Activated CD4-positive, alpha-beta memory T cell treated with anti-CD3 and anti-CD28 coated beads, Interleukin-2, amount 10 ng/mL, durations not matched to agents 7 days and 5 days (primary cell): ENCODE measurements at places on chromosomes 7 and 10. TPM values are rescaled to one million over a fixed set of nuclear protein-coding genes. Genes with fewer than 3 reads are reported as not detected.

GRCh38 chr7:105788816-105789349, 87.5 kb downstream of the ATXN7L1 start:
- no peak overlapping the region for H3K27ac ChIP-seq
- H3K4me1 ChIP-seq, result no peaks in the 10 kb centered on the region
- peaks cover 17% of the 10 kb centered on the region for H3K27me3 ChIP-seq
- no peak overlapping the region for H3K4me3 ChIP-seq
- no peak for DNase-seq

DNA sequence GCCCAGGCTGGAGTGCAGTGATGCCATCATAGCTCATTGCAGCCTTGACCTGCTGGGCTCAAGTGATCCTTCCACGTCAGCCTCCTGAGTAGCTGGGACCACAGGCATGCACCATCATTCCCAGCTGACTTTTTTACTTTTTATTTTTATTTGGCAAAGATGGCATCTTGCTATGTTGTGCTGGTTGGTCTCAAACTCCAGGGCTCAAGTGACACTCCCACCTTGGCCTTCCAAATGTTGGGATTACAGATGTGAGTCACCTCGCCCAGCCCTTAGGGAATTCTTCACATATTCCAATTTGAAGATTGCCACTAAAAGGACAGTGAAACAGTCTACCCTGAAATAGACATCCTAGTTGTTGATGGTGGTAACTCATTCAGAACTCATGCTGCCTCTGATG, 27.7 kb downstream of the SUGCT start:
- no peaks in the 10 kb centered on the region for H3K4me1 ChIP-seq
- no peak overlapping the region for H3K27ac ChIP-seq
- no peak overlapping the region for H3K4me3 ChIP-seq
- peaks cover 1% of the 10 kb centered on the region for H3K27me3 ChIP-seq

Gene NME8
- not detected for total RNA-seq

Gene HYCC1
- total RNA-seq, result 105 TPM

Gene PDZD7
- total RNA-seq, result 1.9 TPM

GRCh38 chr7:40733578-40733977, 598.8 kb downstream of the SUGCT start:
- H3K27me3 ChIP-seq, result no peaks in the 10 kb centered on the region
- no peak overlapping the region for H3K27ac ChIP-seq
- peaks cover 4% of the 10 kb centered on the region for H3K4me1 ChIP-seq
- no peaks in the 10 kb centered on the region for H3K36me3 ChIP-seq

GRCh38 chr10:128058750-128059134, 67.5 kb downstream of the MKI67 start:
- H3K36me3 ChIP-seq, result peaks cover 70% of the 10 kb centered on the region

- H3K36me3 ChIP-seq, result no peaks in the 10 kb centered on the region
- H3K27ac ChIP-seq, result no peak overlapping the region
- H3K4me3 ChIP-seq, result no peak overlapping the region
- no peaks in the 10 kb centered on the region for H3K4me1 ChIP-seq
- no peak for DNase-seq
- no peaks in the 10 kb centered on the region for H3K27me3 ChIP-seq
Observed at GRCh38 chr10:127587668-127588365, 38.7 kb downstream of the NPS start.

DNA sequence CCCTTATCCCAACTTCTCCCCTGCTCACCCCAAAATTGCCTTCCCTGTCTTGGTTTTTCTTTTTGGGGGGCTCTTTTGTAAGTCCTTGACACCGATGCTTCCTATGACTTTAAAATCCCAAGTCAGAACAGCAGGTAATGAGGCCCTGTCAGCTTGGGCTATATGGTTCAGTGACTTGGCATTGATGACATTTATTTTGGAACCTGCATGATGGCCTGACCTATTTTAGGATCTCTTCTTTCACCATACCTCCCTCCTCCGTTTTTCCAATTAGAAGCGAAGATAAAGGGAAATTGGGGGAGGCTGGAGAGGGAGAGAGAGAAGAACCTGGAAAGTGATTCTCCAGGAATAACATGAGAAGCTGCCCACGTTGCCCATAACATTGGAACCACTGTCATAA, 424.9 kb upstream of the AUTS2 start:
- no peak overlapping the region for H3K4me3 ChIP-seq
- H3K27me3 ChIP-seq, result no peaks in the 10 kb centered on the region
- H3K4me1 ChIP-seq, result no peaks in the 10 kb centered on the region
- H3K36me3 ChIP-seq, result no peaks in the 10 kb centered on the region

GRCh38 chr10:85508159-85508558, 858.4 kb downstream of the GRID1 start:
- H3K27ac ChIP-seq, result no peak overlapping the region
- H3K4me1 ChIP-seq, result no peaks in the 10 kb centered on the region
- DNase-seq, result no peak
- no peaks in the 10 kb centered on the region for H3K36me3 ChIP-seq
- no peaks in the 10 kb centered on the region for H3K27me3 ChIP-seq
- no peak overlapping the region for H3K4me3 ChIP-seq

Gene FFAR4
- not detected for total RNA-seq

DNA sequence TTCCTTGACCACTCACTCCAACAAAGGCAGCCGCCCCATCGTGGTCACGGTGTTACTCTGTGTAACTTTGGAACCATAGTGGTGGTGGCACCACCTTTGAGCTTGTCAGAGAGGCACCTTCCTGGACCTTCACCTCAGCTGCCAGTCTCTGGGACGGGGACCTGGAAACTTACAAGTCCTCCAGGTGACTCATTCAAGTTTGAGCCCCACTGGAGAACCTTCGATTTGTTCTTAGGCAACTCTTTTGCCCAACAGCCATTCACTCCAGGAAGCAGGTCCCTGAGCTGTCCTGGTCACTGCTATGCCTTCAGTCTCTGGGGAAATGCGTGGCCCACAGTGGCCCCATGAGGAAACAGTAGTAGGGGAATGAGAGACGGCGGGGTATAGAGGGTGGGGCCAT, 17.2 kb downstream of the STX1A start:
- H3K27ac ChIP-seq, result no peak overlapping the region
- H3K36me3 ChIP-seq, result peaks cover 37% of the 10 kb centered on the region

- no peak for DNase-seq
- H3K27ac ChIP-seq, result no peak overlapping the region
- H3K4me3 ChIP-seq, result no peak overlapping the region
- no peaks in the 10 kb centered on the region for H3K4me1 ChIP-seq
Observed at GRCh38 chr7:91503934-91504555, 239.8 kb downstream of the FZD1 start.

DNA sequence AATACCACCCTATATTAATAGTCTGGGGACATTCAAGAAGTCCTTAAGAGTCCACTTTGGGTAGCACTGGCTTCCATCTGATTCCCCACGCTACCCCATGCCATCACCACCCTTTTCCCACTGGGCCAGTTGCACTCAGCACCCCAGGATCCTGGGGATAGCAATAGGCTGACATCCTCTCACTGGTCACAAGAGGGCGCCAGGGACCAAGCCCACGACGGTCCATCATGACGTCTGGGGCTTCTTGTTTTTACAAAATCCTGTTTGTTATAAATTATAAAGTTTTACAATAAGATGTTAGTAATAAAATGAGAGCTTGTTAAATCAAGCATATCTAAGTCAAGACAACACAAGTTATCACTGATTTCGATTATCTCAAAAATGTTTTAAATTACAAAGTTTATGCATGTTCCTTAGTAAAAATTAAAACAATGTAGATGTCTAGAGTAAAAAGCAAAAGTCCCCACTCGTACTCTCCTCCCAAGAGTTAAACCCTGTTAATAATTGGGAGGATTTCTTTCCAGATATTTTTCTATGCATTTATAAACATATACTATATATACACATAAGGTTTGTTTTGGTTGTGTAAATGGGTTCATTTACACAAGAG, 15.4 kb downstream of the GPNMB start:
- peak; percentile 65 for DNase-seq
- no peaks in the 10 kb centered on the region for H3K36me3 ChIP-seq
- peaks cover 12% of the 10 kb centered on the region for H3K27me3 ChIP-seq
- H3K4me3 ChIP-seq, result no peak overlapping the region

DNA sequence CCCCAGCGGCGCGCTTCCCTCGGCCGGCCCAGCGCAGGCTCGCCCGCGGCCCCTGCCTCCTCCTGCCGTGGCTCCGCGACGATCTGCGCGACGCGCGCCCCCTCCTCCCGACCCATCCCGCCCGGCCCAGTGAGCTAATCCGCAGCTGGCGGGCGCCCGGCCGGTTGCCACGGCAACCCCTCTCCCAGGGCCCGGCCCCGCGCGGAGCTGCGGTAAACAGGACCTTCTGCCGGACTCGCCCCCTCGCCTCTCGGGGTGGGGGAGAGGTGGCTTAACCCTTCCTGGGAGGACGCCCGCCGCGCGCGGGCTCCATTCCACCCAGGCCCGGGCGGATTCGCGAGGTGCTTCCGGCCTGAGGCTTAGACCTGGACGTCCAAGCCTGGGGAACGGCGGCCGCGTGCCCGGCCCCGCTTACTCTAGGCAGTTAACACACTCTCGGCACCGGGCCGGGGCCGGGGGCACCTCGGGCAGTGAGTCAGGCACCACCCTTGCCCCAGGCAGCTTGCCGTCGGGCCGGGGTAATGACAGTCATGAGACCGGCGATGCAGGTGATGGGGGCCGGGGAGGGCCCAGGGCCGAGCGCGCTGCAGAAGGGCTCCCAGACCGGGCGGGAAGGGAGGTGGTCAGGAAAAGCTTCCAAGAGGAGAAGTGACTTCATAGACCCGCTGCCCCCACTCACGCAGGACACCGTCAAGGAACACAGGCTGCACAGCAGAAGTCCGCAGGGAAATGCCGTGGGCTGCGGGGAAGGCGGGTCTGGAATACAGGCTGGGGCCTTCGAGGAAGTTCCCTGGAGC, at the start of gene DENND2A:
DENND2A (minus strand) TSS at position 87 of the 797 bp plus-strand sequence. CDS start 38,416 bp downstream, outside the sequence.
- peaks cover 10% of the 10 kb centered on the region for H3K4me1 ChIP-seq
- peak within 1 kb of the TSS; percentile 69 for H3K4me3 ChIP-seq
- no peak within 1 kb of the TSS for H3K27ac ChIP-seq
- no peak for DNase-seq

GRCh38 chr7:16668978-16669377, 23.0 kb downstream of the BZW2 start:
- H3K27me3 ChIP-seq, result no peaks in the 10 kb centered on the region
- no peak for DNase-seq
- no peak overlapping the region for H3K27ac ChIP-seq
- H3K4me3 ChIP-seq, result no peak overlapping the region
- H3K36me3 ChIP-seq, result peaks cover 49% of the 10 kb centered on the region

DNA sequence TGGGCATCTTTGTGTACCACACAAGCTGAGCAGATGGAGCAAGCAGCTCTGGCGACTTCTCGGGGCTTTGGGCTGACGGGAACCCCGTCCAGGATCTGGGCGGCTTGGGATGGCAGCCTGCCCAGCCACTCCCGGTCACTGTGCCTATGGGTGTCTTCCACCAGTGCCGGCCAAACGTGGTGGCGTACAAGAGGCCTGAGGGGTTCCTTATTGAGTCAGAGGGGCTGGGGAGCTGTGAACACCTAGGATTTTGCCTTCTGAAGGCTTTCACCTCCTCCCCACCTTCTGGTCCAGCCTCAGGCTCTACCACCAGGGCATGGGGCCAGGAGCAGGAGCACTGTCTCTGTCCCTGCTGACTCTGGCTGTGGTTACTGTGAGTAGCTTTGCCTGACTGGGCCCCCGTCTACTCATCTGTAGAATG, 71.8 kb upstream of the PPIF start:
- no peak overlapping the region for H3K4me3 ChIP-seq
- no peaks in the 10 kb centered on the region for H3K27me3 ChIP-seq

DNA sequence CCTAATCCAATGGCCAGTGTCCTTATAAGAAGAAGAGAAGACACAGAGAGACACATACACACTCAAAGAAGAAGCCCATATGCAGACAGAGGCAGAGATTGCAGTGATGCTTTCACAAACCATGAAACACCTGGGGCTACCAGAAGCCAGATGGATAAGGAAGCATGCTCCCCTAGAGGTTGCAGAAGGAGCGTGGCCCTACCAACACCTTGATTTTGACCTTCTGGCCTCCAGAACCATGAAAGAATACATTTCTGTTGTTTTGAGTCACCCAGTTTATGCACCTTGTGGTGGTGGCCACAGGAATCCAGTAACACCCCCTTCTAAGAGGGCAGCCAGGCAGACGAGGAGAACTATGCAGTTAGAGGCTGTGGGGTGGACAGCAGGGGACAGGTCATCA, 43.5 kb downstream of the AOC1 start:
- no peaks in the 10 kb centered on the region for H3K36me3 ChIP-seq
- H3K4me1 ChIP-seq, result peaks cover 13% of the 10 kb centered on the region
- no peak overlapping the region for H3K4me3 ChIP-seq
- no peak overlapping the region for H3K27ac ChIP-seq
- peaks cover 43% of the 10 kb centered on the region for H3K27me3 ChIP-seq
- no peak for DNase-seq

- H3K4me3 ChIP-seq, result no peak overlapping the region
- H3K4me1 ChIP-seq, result peaks cover 77% of the 10 kb centered on the region
- H3K36me3 ChIP-seq, result peaks cover 25% of the 10 kb centered on the region
Observed at GRCh38 chr10:7482992-7483391, 72.2 kb upstream of the SFMBT2 start.

- peaks cover 7% of the 10 kb centered on the region for H3K27me3 ChIP-seq
- peaks cover 2% of the 10 kb centered on the region for H3K4me1 ChIP-seq
- H3K36me3 ChIP-seq, result no peaks in the 10 kb centered on the region
- no peak overlapping the region for H3K4me3 ChIP-seq
- H3K27ac ChIP-seq, result no peak overlapping the region
Observed at GRCh38 chr7:16942929-16943509, 61.2 kb upstream of the AGR3 start.

DNA sequence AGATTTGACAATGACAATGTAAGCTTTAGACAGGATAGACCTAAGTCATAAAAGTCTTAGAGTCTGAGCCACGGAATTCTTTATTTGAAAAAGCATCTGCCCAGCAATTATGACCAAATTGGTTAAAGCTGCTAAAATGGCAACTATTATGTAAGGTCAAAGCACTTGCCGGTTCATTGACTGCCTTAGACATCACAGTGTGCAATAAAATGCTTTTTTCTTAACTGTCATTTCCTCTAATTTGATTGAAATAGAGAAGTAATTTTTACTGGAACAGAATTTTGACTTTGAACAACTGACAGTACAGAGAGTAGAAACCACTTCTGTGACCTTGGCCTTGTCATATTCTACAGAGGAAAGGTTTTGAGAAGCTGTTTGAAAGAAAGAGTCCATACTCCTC, 142.9 kb downstream of the THSD7A start:
- no peak overlapping the region for H3K4me3 ChIP-seq
- DNase-seq, result no peak
- no peaks in the 10 kb centered on the region for H3K4me1 ChIP-seq
- no peak overlapping the region for H3K27ac ChIP-seq
- no peaks in the 10 kb centered on the region for H3K27me3 ChIP-seq

DNA sequence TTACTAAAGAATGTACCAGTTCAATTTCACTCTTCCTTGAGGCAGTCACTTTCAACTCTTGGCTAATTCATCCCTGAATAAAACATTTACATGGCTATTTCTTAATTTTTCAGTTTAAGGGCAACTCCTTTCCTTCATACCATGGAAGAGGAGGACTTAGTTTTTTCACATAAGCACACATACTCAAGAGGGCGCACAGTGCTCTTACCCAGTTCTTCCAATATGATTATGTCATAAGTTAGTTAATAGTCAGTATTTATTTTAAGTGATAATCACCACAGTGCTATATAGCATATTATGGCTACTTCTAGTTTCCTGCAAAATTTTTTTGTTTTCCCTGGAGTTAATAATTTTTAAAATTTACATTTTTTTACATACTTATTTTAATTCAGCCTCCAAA, 58.6 kb downstream of the SND1 start:
- H3K4me3 ChIP-seq, result no peak overlapping the region
- no peaks in the 10 kb centered on the region for H3K27me3 ChIP-seq
- H3K4me1 ChIP-seq, result peaks cover 13% of the 10 kb centered on the region
- H3K36me3 ChIP-seq, result peaks cover 77% of the 10 kb centered on the region
- DNase-seq, result no peak
